ENCODE measurements at places on chromosomes 6 and 20. TPM values are rescaled to one million over a fixed set of nuclear protein-coding genes. Genes with fewer than 3 reads are reported as not detected.

DNA sequence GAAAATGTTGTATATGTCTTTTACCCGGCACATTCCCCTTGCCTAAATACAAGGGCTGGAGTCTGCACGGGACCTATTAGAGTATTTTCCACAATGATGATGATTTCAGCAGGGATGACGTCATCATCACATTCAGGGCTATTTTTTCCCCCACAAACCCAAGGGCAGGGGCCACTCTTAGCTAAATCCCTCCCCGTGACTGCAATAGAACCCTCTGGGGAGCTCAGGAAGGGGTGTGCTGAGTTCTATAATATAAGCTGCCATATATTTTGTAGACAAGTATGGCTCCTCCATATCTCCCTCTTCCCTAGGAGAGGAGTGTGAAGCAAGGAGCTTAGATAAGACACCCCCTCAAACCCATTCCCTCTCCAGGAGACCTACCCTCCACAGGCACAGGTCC lies 11.3 kb upstream of the MAPRE1 start:
- DNase-seq, result no peak

GRCh38 chr6:156336089-156336488 lies 441.1 kb upstream of the ARID1B start:
- no peak for DNase-seq

DNA sequence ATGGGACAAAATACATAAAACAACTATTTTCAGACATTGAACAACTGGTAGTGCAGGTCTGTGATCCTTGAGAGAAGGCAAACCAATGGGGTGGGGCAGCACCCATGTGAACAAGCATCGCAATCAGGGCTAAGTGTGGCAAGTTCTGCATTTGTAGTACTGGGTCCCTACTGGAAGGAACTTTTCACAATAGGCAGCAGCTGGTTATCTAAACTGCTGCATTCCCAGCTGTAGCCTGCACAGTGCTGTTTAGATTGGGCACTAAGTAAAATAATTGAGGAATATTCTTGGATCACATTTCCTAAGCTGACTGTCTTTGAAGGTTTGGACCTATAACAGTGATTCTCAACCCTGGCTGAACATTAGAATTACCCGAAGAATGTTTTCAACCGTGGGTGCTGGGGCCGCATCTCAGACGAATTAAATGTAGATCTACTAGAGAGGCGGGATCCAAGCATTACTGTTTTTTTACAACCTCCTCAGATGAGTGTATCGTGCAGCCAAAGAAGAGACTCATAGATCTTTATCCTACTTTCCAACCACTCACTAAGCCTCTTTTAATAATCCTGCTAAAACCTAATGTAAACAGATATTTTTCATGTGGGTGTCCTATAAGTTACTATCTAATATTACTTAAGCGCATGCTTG lies 12.4 kb upstream of the MAP3K4 start:
- no peak for DNase-seq

DNA sequence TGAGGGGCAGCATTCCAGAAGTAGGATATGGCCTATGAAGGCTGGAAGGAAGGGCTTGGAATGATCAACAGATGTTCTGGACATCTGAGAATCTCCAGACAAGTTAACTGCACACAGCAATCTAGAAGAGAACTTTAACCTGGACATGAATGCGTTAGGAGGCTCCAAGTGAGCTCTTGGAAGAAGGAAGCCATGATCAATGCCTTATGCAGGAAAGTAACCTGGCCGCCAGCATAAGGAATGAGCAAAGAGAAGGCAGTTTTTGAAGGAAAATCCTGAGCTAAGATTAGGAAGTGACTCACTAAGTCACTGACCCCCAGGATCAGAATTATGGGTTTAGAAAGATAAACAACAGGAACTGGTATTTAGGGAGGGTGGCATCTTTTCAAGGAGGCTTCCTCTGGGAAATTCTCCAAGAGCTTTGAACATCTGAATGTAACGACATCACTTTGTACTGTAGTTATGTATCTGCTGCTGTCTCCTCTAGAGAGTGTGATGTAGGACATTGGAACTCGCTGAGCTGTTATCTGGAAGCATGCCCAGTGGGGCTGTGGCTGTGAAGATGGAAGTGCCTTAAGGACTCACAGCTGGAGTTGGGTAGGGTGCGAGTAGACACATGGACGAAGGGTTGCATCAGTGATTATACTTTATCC lies 236.8 kb downstream of the PACRG start:
- no peak for DNase-seq

DNA sequence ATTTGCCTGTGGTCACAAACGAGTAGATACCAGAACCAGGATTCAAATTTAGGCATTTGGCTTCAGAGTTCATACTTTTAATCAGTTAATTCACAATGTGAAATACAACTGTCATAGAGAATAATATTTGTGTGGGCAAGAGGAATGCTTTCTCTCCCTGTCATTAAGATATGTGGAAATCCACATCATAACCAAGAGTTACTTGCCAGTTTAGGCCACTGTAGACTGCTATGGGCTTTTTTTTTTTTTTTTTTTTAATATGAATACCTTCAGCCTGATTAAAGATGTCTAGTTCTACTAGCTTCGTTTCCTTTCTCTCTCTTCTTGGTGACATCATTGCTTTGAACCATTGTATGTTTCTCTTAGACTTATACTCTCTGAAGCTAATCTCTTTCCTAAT lies 244.9 kb downstream of the ZFAND3 start:
- no peak for DNase-seq

- no peak for DNase-seq
Measured at GRCh38 chr6:57252975-57253374, 30.9 kb upstream of the RAB23 start.

DNA sequence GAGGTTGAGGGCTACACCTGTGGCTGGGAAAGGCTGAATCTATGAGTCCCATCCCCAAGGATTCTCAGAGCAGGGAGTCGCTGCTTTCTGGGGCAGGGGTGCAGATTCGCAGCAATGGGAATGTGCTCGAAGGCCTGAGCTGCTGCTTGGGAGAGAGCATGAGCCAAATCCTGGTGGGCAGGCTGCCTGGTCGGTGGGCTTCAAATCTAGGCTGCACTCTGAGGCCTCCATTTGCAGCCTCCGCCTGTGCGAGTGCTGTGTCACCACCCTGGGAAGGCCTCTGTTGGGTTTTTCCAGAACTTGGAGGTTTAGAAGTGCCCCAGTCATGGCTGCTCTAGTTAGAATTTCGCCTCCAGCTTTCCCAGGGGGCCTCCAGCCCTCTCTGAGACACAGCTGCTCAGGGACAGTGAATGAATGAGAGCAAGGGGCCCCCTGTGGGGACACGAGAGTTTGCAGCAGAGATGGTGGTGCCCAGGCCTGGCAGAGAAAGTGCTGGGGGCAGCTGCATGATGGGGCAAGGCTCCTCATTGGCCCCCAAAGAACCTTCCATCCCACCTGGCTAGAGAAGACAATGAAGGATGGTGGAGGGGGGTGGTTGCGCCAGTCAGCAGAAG lies 31.1 kb upstream of the RNF24 start:
- no peak for DNase-seq

GRCh38 chr6:56550301-56550700 lies 92.4 kb downstream of the DST start:
- DNase-seq, result no peak

- no peak for DNase-seq
Measured at GRCh38 chr6:167290786-167291622, at the start of gene UNC93A. UNC93A (plus strand) TSS chr6:167291315; CDS start chr6:167291490, 175 bp downstream.

DNA sequence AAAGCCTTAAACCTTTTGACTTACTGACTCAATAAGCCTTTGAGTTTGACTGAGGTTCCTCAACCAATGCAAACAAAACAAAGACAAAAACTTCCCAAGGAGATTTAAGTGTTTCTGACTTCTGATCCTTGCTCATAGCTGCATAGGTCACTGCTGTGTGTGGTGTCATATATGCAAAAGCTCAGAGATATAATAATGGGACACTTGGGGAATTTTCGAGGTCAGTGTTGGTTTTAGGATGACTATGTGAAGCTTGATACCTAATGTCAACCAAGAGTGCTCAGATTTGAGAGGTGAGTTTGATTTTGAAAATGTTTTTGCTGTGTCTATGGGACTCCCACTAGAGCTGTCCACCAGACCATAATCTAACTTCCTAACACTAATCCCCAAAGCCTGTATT lies 26.2 kb downstream of the ZKSCAN8 start:
- no peak for DNase-seq

GRCh38 chr6:145090801-145091585 lies 644.3 kb downstream of the EPM2A start:
- no peak for DNase-seq

DNA sequence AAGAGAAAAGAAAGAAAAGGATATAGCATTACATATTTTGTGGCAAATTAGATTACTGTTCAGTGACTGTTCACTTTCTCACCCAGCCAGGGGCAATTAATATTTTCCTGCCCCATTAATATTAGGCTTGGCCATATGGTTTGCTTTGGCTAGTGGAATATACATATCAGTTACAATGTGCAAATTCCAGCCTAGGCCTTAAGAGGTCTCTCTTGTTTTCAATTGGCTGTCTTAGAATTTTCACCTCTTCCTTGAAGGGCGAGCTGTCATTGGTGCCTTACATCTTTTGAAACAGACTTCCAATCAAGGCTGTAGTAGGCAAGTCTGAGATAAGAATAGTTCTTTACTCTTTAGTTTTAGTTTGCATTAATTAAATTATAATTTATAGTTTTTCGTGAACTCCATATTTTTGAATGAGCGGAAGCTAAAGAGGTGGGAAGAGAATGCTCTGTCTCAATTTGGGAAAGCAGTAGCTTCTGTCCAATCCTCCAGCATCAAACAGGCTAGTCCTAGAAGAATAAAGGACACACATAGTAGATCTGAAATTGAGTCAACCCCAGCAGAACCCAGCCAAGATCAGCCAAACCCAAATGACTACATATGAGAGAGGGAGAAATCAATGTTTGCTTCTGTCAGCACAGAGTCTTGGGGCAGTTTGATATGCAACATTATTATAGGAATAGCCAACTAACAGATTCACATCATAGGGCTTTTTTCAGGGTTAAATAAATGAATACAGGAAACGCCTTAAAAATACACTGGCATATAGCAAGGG lies 6.3 kb upstream of the CSNK2A1 start:
- DNase-seq, result no peak

GRCh38 chr6:105859457-105859856 lies 226.7 kb upstream of the PRDM1 start:
- DNase-seq, result no peak

DNA sequence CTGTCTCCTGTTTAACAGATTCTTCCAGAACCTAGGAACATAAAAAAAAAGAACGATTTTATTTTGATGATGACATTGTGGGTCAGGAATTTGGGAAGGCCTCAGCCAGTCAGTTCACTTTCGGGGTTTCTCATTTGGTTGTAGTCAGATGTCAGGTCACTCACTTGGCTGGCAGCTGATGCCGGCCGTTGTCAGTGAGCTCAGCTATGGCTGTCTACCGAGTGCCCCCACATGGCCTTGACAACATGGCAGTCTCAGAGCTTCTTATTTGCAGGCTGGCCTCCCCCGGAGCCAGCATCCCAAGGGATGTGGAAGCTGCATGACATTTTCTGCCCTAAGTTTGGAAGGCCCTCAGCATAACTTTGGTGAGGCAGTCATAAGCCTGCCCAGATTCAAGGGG lies 11.5 kb downstream of the RNF217 start:
- DNase-seq, result no peak

GRCh38 chr6:120938164-120938875 lies 396.0 kb downstream of the TBC1D32 start:
- no peak for DNase-seq

GRCh38 chr6:112202639-112203341 lies 51.6 kb downstream of the LAMA4 start:
- no peak for DNase-seq

- DNase-seq, result no peak
Measured at GRCh38 chr6:16409531-16410441, 171.4 kb downstream of the GMPR start.

GRCh38 chr6:39904946-39905639 lies 29.2 kb downstream of the MOCS1 start:
- DNase-seq, result no peak

DNA sequence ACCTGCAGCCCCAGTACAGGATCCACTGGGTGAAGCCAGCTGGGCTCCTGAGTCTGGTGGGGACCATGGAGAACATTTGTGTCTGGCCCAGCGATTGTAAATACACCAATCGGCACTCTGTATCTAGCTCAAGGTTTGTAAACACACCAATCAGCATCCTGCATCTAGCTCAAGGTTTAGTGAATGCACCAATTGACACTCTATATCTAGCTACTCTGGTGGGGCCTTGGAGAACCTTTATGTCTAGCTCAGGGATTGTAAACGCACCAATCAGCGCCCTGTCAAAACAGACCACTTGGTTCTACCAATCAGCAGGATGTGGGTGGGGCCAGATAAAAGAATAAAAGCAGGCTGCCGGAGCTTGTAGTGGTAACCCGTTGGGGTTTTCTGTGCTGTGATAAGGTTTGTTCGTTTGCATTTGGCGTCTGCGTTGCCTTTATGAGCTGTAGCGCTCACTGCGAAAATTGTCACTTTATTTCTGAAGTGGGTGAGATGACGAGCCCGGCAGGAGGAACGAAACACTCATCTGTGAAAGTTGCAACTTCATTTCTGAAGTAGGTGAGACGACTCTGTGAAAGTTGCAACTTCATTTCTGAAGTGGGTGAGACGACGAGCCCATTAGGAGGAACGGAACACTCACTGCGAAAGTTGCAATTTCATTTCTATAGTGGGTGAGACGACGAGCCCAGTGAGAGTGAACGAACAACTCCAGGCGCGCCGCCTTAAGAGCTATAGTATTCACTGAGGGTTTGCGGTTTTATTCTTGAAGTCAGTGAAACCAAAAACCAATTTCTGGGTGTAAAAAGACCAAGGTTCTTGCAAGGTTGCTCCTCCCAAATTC lies 31.1 kb downstream of the SERPINB6 start:
- DNase-seq, result no peak

- DNase-seq, result no peak
Measured at GRCh38 chr6:14614631-14615030, 497.1 kb downstream of the CD83 start.

GRCh38 chr6:167517254-167517916 lies 192.5 kb downstream of the TTLL2 start:
- no peak for DNase-seq

GRCh38 chr20:33333616-33334015 lies 50.6 kb downstream of the BPIFB1 start:
- DNase-seq, result no peak

DNA sequence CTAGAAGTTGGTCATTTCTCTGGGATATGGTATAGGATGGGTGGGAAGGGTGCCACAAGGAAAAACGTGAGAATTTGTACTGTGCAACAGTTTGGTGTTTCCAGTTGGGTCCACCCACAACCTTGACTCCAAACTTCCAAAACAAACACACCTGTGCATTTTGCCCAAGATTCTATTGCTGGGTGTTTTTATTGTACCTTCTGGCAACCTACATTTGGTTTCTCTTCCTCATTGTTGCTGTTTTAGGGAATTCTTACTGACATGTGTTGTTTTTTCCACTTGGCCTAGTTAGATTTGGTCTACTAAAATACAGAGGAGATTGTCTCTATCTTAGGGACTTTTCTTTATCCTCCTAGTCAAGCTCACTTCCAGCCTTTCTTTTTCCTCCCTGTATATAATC lies 16.7 kb downstream of the TULP4 start:
- no peak for DNase-seq

Gene TPD52L1
- 114 TPM for polyA plus RNA-seq

Gene PDE7B
- polyA plus RNA-seq, result 8.7 TPM

Gene LPIN3
- polyA plus RNA-seq, result 9.2 TPM

Gene SGK2
- polyA plus RNA-seq, result 28.8 TPM

Gene BANF2
- not detected for polyA plus RNA-seq

Gene IL17F
- polyA plus RNA-seq, result 0.32 TPM

Gene KIF25
- 0.47 TPM for polyA plus RNA-seq
